ENCODE measurements at places on chromosomes 4 and X.

DNA sequence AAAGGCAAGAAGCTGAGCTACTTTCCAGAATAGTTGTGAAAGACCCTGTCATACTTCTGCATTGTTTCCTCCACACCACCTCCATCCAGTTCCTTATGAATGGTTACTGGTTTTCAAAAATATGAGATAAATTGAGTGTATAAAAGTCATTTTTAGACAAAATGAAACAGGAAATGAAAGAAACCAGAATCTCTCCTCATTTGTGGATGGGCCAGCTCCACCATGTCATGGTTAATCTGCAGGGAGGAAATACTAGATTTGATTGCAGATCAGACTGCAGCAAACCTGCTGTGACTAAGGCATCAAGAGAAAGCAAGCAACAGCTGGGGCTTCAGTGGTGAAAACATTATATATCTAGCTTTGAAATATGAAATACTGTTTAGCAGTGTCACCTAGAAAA is 23.8 kb downstream of the F9 start:
- no peak for DNase-seq

DNA sequence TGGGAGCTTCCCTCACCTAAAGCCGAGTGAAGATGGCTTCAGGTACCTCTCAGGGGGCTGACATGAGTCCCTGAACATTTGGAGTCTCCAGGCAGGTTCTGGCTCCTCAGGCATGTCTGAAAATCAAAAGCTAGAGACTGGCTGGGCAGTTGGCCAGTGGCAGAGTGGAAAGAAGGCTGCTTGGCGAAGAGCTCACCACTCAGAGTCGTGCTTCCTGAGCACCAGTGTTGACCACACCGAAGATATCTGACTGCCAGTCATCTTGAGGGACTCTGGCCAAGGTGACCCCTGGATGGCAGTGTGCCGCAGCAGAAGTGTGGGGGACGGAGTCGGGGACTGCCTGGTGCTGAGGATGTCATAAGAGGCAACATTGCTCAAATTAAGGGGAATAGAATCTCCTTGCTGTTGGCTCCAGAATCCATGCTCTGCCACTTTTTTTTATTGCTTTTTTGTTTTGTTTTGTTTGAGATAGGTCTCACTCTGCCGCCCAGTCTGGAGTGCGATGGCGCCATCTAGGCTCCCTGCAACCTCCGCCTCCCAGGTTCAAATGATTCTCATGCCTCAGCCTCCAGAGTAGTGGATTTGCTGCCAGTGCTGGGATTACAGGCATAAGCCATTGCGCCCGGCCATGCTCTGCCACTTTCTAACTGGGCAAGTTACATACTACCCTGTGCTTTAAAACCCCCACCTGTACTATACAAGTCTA is 172.5 kb upstream of the GATB start:
- DNase-seq: no peak

DNA sequence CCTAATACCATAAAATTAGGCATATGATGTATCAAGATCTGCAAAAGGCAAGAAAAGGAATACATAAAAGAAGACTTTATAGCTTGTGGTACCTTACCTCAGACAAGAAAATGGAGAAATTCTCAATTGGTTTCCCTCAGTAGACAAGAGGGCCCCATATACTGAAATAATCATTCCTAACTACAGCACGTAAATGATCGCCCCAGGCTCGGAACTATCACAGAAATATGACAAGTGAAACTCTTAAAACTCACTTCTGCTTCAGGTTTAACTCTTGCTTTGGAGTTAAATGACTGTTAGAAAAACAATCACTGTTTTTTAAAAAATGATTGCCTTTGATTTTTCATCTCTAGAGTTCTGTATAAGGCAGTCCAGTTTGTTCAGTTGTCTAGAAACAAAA is 38.6 kb upstream of the NAP1L5 start:
- DNase-seq: no peak

GRCh38 chr4:926538-926937 is 5.6 kb downstream of the GAK start:
- no peak for DNase-seq

- DNase-seq: peak; percentile 85
Observed at GRCh38 chr4:7771541-7772507, 167.8 kb downstream of the AFAP1 start.

GRCh38 chrX:9790866-9791265 is 4.6 kb downstream of the SHROOM2 start:
- no peak for DNase-seq

GRCh38 chrX:46381630-46382029 is 163.6 kb downstream of the ZNF674 start:
- DNase-seq: no peak

- no peak for DNase-seq
Observed at GRCh38 chr4:24560868-24561368, 23.4 kb downstream of the DHX15 start.

DNA sequence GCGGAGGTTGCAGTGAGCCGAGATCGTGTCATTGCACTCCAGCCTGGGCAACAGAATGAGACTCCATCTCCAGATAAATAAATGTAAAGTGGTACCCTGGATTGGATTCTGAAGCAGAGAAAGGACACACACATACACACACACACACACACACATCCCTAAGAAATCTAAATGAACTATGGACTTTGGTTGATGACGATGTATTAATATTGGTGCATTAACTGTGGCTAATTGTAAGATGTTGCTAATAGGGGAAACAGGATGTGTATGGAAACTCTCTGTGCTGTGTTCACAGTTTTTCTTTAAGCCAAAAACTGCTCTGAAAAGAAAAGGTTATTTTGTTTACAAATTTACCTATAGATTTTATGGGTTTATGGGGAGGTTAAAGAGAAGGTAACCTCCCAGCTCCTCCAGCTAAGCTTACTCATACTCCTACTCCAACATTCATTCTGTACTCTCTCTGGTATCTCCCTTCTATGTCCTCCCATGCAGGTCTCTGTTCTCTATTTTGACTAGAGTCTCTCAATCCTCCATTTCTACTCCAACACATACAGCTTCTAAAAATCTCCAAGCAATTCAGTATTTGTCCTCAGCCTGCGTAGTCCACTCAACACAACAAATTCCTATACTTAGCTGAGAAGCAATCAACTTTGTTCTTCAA is 46.5 kb upstream of the RELL1 start:
- no peak for DNase-seq

- DNase-seq: no peak
Observed at GRCh38 chr4:160386846-160387245, 1284.0 kb downstream of the RAPGEF2 start.

- DNase-seq: no peak
Observed at GRCh38 chrX:1558761-1559468, 21.9 kb upstream of the P2RY8 start.

DNA sequence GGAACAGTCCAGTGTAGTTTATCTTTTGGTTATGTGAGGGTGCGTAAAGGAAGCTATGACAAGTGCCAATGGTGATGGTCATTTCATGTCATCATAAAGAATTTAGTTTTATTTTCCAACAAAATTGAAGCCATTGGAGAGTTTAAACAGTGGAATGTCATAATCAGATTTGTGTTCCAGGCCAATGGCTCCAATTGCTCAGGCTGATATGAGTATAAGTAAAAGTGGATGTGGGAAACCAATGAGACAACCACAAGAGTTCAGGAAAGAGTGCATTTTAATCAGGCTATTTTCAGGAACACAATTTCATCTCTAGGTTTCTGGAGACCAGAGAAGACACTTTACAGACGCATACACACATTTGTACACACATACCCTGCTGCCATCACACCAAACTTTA is 20.7 kb downstream of the SPANXC start:
- no peak for DNase-seq

DNA sequence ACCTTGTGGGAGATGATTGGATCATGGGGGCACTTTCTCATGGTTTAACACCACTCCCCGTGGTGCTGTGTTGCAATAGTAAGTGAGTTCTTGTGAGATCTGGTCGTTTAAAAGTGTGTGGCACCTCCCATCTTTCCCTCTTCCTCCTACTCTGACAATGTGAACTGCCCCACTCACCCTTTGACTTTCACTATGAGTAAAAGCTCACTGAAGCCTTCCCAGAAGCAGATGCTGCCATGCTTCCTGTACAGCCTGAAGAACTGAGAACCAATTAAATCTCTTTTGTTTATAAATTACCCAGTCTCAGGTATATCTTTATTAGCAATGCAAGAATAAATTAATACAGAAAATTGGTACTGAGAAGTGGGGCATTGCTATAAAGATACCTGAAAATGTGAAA is 509.6 kb upstream of the CT83 start:
- no peak for DNase-seq

- DNase-seq: no peak
Observed at GRCh38 chr4:125911481-125911880, 596.7 kb downstream of the FAT4 start.

- DNase-seq: no peak
Observed at GRCh38 chr4:25031077-25031621, 403 bp upstream of the LGI2 start.

DNA sequence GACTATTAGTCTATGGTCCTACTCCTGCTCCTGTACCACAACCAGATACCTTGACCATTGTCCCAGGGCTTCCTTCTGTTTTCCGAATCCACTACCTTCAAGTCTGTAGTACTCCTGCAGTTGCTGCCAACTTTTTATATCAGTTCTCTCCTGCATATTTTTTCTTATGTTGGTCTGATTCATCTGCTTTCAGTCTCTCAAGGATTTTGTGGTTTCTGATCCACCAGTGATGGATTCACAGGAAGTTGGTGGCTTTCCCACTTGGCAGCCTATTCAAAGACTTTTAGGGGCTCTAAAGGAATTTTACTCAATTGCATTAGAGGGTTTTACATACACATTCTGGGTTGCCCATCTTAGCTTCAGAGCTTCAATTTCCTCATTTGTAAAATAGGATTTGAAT is 23.6 kb downstream of the KIF4A start:
- no peak for DNase-seq

DNA sequence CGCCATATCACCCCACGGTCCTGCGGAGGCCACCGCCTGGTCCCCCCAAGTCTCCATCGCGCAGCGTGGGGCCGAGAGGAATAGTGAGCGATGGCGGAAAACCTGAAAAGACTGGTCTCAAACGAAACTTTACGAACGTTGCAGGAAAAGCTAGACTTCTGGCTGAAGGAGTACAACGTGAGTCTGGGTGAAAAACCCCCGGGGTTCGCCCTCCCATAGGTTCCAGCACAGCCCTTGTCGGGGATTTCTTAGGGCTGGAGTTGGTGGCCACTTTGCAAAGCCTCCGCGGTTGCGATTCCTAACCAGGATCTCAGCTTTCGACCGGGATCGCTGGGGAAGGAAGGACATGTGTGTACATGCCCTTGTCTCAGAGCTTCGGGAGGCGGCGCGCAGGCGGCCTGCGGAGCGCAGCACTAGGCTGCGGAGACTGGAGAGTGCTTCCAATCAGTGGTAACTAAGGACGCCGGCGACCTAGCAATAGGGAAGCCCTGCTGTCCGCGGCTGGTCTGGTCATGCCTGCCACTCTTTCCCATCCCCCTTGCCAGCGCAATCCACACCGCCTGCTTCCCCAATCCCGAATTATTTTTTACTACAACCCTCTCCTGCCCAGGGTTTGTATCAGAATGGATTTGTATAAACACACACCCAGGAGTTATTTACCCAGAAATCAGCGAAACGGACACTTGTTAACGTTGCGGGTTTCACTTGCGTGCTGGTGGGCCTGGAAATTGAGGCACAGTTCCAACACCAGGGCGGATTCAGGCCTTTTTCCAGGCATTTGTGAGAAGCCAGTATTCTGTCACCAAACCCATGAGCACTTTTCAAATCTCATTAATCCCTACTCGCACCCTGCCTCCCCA is 741 bp downstream of the SPATA18 start:
- peak; percentile 32 for DNase-seq

- DNase-seq: no peak
Observed at GRCh38 chr4:64559571-64559970, 150.3 kb upstream of the TECRL start.

DNA sequence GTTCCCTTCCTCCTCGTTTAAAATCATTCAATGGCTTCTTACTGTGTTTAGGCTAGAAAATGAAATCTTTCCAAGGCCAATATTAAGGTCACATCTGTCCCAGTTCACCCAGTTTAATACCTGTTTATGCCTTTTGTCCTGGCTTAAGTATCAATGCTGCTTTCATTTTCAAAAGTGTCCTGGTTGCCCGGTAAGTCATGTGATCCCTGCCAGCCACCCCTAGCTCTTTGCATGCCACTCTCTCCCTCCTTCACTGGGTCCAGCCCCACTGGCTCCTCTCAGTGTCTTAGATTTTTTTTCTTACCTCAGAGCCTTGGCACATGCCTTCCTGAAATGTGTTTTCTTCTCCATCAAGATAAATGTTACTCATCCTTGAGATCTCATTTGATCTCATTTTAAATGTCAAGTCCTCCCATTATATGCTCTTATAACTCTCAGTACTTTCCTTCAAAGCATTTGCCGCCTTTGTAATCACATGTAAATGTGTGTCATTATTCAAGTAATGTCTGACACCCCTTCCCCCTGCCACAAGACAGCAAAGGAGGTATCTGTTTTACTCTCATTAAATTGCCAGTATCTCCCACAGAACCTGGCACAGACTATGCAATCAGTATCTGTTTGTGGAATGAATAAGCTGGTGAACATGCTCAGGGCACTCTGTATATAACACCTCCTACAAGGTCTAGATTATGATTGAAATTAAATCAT is 472.5 kb upstream of the RPS6KA3 start:
- DNase-seq: no peak

All from GM12891 (cell line).